Activated CD8-positive, alpha-beta memory T cell treated with anti-CD3 and anti-CD28 coated beads, Interleukin-2, amount 50 U/mL, for 4 hours (primary cell): ENCODE measurements at places on chromosomes 6 and 20.
A peak's percentile ranks its signal among the peaks of the same experiment; 100 is the strongest.

- no peak for DNase-seq
Measured at GRCh38 chr6:124793398-124793797, 168.8 kb upstream of the RNF217 start.

DNA sequence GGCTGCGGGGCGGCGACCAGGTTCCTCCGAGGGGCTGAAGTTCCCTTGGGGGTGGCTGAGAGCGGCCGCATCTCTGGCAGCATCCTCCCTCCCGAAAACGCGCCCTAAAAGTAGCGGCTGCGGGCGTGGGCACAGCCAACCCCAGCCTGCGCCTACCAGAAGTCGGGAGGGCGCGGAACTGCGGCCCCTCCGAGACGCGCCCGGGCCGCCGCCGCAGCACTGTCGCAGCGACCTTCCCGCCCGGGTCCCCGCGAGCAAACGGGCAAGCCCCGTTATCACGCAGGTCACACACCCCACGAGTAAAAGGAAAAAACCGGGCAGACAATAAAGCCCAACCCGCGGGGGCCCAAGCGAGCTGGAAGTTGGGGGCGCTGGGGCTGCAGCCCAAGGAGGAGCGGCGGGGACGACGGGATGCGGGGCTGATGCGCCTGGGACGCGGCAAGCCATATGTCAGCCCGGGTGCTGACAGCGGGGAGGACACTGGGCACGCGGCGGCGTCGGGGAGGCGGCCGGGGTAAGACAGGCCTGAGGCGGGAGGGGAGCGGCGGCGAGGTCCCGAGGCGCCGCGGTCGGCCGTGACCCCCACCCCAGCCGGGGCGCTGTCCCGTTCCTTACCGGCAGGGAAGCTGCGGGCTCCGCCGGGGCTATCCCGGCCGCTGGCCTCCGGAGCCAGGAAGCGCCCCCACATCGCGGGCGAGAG is 659 bp downstream of the CEP85L start:
- DNase-seq: peak; percentile 55

GRCh38 chr6:48109944-48110343 is 1.1 kb downstream of the PTCHD4 start:
- DNase-seq: no peak

DNA sequence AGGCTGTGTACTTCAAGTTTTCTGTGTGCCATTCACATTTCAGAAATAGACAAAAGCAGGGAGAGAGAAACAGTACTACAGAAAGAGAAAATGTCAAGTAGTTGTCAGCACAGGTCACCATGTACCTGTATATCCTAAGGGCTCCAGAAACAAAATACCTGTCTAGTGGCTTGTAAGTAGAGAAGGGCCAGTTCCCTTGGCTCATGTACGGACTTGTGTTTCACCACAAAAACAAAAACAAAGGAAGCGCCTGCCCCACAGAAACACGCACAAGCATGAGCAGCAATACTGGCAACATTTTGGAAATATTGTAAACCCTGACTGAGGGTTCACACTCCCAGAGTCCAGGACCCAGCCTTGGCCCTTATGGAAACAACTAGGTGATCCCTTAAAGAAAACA is 44.3 kb downstream of the CNKSR3 start:
- DNase-seq: no peak

GRCh38 chr20:1212607-1213396 is 9.5 kb downstream of the C20orf202 start:
- peak; percentile 68 for DNase-seq

DNA sequence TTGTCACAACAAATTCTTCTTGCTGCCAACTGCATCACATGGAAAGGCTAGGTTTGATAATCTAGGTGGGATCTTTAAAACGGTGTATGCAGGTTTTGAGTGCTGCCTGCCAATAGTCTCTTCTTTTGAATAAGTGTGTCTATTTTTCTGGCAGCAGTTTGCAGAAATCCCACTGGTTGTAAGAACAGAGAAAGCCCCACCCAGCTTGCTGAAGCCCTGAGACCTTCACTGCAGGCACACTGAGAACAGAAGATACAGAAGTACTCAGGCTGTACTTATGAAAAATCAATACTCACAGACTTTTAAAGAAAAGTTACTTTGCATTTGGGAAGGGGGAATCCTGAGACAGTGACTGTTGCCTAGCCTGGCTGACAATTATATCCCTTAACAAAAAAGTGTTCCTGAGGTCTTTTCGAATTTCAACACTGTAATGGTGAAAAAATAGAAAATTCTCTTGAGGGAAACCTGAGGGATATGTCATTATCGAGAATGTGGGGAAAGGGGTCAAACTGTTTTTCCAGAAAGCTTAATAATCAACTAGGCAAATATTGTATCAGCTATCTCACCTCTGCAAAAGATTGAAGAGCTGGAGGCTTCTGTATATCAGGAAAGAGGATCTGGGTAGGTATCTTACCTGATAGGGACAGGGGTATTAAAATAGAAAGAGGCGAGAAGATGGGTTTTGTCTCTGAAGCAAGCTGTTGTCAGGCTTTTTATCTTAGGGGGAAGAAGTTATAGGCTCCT is 199.9 kb downstream of the LRFN2 start:
- DNase-seq: no peak

GRCh38 chr6:45558858-45559257 is 181.1 kb upstream of the SUPT3H start:
- DNase-seq: no peak

- DNase-seq: no peak
Measured at GRCh38 chr20:10619427-10619826, 54.4 kb downstream of the JAG1 start.

DNA sequence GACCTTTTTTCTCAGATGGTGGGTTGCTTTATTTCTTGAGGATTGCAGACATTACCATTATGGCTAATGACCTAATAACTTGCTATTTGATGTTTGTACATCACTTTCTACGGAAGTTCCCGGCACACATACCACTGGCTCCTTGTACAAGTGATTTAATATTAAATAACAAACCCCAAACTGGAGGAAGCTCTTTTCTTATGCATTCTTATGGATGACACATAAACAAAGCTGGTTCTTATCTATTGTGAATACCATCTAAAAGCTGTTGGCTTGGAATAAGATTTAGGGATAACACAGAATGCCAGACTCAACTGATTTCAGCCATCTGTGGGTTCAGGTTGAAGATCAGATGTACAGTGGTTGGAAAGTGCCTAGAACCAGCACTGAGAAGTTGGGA is 272.6 kb downstream of the TSHZ2 start:
- DNase-seq: no peak

DNA sequence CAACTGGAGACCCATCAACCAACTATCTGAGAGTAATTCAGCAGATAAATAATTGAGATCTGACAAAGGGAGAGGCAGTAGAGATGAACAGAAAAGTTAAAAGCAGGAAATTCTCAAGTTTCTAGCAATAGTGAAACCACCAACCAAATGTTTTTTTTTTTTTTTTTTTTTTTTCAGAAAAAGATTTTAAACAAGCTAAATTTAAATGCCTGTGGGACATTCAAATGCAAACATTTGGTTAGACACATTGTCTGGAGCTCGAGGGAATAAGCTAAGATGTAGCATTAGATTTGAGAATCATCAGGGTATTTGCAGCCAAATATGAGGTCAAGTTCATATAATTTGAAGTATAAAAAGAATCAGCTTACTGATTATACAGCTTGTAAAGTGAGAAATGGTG is 16.4 kb downstream of the RANBP9 start:
- no peak for DNase-seq

DNA sequence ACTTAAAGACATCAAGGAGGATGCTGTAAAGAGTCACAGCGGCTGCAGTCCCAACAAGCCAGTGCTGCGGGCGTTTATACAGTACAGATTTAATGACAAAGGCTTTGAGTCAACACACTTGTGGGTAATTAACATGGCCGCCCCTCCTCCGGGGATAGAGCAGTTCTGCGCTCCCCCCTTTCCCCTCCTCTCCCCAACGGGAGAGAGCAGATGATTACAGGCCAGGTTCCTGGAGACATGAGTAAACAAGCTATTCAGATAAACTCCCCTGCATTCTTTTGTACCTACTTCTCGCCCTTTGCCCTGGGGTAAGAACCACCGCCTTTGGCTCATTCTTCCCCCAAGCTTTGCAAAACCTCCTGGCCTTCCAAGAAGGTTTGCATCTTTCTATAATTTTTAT is 23.6 kb upstream of the FABP7 start:
- DNase-seq: no peak

DNA sequence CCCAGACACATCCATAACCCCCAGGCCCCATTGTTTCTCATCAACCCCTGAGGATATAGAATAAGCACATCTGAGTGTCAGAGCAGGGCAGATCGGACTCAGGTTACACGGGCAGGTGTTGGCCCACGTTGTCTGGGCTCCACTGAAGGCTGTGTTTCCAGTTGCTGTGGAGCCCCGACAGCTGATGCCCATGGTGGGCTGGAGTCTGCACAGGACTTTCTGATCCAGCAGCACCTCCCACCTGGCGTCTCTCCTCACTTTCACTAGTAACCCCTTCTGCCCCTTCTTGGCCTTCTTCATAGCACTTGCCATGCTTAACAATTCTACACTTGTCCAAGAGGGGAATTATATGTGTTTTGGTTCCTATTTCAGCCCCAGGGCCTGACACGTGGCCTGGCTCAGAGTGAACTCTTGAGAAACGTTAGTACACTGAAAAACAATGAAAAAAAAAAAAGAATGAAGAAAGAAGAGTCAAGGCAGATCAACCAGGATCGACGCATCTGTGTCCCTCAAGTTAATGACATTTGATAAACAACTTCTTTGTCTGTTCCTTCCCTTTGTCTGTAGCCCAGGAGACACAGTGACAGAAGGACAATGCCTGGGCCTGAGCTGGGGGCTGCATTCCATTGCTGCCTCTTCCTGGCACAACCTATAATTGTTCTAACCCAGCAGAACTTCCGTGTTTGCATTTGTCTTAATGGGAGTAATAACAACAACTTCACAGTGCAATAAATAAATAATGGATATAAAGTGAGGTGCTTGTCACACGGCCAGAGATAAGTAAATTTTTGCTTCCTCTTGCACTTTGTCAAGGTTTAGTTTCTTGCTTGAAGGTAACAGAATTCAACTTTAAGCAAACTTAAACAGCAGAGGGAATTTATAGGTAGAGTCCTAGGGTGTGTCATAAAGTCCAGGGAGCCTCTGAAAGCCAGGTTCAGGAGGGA is 224.2 kb upstream of the SSTR4 start:
- no peak for DNase-seq

DNA sequence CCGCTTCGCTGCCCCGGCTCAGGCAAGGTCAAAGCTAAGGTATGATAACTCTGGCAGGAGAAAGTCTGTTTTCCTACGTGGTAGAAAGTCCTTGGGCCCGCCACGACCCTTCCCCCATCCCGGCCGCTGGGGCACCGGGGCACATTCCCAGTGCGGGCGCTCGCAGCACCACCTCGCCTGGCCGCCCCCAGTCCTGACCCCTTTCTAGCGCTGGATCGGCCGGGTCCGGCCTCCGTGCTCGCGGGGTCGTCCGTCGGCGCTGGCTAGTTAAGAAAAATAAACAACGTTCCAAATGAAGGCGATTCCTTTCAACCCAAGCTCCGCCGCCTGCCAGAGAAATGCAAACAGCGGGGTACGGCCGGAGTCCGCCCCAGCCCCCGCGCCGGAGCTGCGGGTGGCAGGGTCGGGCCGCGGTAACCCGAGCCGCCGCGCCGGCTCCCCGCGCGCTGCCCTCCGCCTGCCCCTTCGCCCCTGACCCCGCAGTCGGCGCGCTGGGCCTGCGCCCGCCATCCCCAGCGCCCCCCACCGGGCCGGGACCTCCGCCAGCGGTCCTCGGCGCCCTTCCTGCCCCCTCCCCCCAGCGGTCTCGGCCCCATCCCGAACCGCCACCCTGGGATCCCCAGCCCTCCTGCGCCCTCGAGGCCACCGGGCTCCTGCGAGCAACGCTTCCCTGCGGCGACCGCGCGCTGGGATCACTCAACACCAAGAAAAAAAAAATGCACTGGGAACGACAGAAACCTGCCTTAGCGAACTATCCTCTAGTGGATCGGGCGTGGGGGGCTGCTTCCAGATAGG is 37.6 kb downstream of the NCR2 start:
- no peak for DNase-seq

GRCh38 chr20:32035426-32035779 is 16.6 kb upstream of the HCK start:
- no peak for DNase-seq

- DNase-seq: no peak
Measured at GRCh38 chr6:4788953-4789584, 12.9 kb downstream of the CDYL start.

DNA sequence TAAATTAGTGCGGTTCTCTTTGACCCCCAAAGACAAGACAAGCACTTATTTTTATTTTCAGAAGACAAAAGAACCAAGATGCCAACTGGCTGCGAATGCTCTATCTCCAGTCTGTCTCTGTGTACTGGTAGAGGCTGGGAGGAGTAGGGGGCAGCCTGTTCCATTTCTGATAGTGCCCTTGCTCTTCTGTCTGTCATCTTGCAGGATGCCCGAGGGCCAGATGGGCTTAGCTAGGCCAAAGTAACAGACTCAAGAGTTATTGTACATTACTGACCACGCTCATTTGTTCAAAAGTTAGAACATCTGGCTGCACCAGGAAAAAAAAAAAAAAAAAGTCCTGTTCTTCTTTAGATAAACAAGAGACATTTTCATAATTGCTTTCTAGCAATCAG is 198.1 kb upstream of the UST start:
- DNase-seq: no peak
